Testis (tissue), 5 donors: ENCODE measurements at places on chromosomes 3 and 15. TPM values are rescaled to one million over a fixed set of nuclear protein-coding genes. Genes with fewer than 3 reads are reported as not detected.

- DNase-seq, result no peak
These were observed 17.1 kb downstream of the ZBED2 start for GRCh38 chr3:111577798-111578685.

The CRABP1 gene
- 0.74 TPM for total RNA-seq

DNA sequence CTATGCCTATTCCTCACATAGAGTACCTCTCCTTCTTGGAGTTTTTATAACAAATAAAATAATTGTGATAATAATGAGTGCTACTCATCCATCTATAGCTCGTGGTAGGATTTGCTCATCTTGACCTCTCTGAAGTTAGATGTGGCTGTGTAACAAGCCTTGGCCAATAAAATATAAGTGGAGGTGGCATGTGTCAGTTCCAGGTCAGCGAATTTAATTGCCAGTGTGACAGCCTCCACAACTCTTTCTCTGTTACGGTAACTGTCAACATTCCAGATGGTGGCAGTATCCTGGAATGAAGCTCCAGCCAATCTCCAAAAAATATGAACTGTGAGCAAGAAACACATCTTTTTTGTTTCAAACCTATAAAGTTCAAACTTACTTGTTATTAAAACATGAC lies 13.8 kb downstream of the CLRN1 start:
- DNase-seq, result no peak

DNA sequence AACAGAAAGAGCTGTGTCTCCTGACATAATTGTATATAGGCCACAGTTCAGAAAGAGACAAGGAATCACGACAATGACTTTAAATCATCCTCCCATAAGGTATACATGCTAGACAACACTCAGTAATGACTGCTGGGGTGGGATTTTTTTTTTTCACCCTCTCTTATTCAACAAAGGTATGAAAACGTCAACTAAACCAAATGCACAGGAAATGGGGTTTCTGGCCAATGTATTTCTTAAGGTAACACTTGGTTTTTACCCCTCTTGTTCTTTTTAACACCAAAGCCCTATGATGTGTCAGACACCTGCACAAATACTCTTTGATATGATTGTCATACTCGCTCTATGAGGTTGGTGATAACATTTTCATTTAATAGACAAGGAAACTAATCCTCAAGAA lies 78.3 kb downstream of the MCF2L2 start:
- DNase-seq, result no peak

DNA sequence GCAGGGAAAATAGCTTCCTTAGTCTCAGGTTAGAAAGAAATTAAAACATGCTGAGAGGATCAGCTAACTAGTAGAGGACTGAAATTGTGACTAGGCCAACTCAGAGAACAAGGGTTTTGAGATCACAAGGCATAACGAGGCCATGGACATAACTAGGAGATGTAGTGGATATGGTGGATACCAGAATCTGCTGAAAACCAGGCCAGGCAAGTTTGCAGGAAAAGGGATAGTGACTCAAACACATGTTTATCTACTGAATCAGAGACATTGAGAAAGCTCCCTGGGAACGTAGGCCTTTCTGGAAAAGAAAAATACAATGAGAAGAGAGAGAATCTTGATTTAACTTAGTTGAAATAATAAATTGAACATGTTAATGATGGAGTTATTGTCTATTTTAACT lies 326.5 kb upstream of the GBE1 start:
- DNase-seq, result no peak

- no peak for DNase-seq
These were observed 102.7 kb downstream of the ATP1B3 start for GRCh38 chr3:141979050-141979671.
